ENCODE measurements at places on chromosomes 6 and 20.

GRCh38 chr6:149929422-149929821 lies 6.5 kb upstream of the RAET1G start:
- no peak for DNase-seq

GRCh38 chr20:50980071-50980681 lies 21.6 kb downstream of the MOCS3 start:
- peak; percentile 99 for DNase-seq

DNA sequence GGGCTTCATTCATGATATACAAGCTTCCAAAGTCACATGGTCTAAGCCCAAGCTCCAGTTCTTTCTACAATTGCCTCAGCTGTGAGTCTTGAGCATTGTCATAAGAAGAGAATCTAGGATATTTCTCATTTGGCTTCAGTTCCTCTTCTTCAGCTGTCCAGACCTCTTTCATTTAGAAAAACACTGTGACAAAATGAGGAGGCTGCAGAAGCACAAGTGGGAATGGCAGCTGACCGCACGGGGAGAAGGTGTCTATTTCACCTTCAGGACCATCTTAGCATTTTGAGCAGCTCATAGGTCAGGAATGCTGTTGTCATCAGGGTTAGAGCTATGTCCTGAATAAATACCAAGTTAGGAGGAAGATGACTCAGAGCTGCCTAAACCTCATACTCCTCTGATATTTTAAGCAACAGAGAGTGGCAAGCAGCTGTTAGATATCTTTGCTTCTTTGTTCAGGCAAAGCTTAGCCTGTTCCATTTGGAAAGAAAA lies 390.1 kb upstream of the CITED2 start:
- DNase-seq, result peak; percentile 94

DNA sequence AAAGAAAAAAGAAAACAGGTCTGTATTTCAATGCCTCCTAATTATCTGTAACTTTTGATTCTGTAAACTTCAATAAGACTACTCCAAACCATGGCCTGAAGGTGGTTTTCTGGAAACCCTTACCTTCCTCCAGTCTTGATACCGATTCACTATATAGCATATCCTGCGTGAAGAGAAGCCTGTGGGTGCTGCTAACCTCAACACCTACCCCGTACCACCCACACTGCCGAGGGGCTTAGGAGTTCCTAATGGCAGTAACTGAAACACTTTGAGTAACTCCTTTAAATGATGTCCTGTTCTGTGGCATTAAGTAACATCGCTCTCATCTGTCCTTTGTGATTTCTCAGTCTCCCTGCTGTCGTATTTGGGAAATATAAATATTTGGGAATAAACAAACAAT lies 104.5 kb upstream of the CARMIL1 start:
- DNase-seq, result no peak

DNA sequence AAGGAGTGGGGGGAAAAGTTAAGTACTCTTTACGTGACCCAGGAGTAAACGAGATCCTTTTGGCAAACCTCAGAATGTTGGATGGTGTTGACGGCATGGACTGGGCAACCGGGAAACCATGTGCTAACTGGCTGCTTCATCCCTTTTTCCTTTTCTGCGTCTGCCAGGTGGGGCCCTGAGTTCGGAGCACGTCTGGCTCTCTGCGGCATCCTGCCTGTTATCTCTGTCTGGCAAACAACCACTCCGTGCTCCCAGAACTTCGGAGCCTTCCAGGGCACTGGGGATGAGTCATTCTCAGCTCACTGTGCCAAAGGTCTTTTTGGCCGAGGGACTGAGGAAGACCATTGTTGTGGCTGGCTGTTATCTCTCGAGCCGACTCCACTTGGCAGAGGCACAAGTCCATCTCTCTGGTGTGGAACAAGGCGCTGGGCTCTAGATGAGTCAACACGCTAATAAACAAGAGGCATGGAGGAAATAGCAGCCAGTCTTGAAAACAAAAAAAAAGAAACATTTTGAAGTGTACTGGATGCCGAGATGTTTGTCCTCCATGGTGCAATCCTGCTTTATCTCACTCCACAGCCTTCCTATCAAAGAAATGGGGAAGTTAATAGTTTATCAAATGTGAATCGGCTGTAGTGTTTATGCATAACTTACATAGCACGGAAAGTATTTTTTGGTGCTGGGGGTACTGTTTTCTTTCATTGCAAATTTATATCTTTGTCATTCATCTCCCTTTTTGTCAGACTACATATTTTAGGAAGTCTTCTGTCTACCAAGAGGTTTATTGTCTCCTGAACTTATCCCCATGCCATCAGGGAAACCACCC lies 64.6 kb upstream of the TXNDC5 start:
- DNase-seq, result peak; percentile 100

DNA sequence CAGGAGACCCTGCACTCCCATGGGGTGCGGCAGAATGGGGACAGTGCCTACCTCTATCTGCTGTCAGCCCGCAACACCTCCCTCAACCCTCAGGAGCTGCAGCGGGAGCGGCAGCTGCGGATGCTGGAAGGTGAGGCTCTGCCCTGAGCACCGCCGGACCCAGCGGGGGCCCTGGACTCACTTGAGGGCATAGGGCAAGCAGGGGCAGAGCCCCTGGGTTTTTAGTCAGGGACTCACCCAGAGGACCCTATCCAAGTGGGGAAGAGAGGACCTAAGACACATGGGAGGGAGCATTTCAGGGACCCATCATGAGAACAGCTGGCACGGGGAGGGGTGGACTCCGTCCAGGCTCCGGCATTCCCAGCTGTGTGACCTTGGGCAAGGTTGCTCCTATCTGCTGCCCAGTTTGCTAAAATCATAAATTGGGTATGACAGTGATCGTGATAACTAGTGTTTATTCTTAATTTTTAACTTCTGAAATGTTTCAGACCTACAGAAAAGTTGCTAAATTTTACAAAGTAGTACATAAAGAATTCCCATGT lies 9.8 kb downstream of the RBCK1 start:
- DNase-seq, result no peak

DNA sequence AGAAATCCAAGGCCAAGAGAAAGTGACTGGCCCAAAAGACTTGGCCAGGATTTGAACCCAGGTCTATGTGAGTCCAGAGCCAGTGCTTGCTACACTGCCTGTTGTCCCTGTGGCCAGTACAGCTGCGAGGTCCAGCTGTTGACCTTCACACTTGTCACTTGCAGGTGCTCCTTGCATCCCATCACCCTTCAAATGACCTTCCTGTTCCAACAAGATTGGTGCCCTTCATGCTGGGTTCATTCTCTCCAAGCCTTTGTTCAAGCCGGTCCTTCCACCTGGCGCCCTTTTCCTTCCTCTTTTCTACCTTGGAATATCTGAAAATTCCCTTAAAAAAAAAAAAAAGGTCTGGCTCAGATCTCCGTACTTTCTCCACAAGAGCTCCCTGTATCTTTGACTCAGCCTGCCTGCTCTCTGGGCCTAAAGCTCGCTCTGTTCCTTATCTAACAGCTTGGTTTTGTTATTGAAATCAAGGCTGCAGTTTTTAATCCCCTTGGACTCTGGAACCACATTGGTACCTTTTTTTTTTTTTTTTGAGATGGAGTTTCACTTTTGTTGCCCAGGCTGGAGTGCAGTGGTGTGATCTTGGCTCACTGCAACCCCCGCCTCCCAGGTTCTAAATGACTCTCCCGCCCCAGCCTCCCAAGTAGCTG lies 22.2 kb upstream of the MRPS18A start:
- DNase-seq, result peak; percentile 87

DNA sequence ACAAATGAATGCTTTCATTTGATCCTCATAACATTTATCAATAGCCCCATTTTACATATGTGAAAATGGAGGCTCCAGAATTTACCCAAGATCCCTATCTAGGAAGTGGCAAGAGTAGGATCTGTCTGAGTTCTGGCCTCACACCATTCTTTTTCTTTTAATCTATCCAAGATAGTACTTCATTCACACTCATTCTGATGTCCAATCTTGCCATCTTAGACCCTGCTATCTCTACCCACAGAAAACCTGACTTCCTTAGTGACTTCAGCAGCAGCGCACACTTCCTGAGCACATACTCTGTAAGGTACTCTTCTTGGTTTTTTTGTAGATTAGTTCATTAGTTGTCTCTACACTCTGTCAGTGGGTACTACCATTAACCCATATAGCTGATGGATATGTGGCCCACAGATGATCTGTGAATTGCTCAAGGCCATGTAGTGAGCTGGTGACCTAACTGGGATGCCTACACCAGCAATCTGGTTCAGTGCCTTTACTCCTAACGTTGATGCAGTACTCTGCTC lies 36.3 kb downstream of the COX4I2 start:
- DNase-seq, result no peak

GRCh38 chr6:44086931-44087574 lies 40.2 kb downstream of the MRPL14 start:
- DNase-seq, result peak; percentile 56

GRCh38 chr20:61621035-61621730 lies 369.1 kb downstream of the CDH4 start:
- DNase-seq, result no peak

GRCh38 chr6:167150941-167151549 lies 6.7 kb downstream of the GPR31 start:
- DNase-seq, result no peak

DNA sequence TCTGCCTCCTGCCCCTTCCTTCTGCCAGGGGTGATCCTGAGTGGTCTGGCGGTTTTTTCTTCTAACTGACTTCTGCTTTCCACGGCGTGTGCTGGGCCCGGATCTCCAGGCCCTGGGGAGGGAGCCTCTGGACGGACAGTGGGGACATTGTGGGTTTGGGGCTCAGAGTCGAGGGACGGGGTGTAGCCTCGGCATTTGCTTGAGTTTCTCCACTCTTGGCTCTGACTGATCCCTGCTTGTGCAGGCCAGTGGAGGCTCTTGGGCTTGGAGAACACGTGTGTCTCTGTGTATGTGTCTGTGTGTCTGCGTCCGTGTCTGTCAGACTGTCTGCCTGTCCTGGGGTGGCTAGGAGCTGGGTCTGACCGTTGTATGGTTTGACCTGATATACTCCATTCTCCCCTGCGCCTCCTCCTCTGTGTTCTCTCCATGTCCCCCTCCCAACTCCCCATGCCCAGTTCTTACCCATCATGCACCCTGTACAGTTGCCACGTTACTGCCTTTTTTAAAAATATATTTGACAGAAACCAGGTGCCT lies 10.2 kb downstream of the SLC29A1 start:
- DNase-seq, result no peak

DNA sequence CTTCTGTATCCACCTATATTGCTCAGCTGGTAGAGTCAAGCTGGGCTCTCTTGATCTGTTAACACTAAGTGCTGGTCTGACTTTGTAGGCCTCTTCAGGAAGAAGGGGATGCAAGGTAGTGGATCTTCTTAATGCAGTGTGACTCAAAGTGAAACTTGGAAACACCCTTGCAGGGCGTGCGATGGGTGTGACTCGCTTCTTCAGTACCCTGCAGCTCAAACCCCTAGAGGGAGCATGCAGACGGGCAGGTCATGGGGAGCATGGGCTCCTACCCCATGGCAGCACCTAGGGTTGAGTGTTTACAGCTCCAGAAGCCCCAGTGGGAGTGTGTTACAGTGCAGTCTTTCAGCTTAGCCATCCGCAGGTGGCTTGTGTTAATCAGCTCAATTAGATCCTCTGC lies 757 bp upstream of the SAMD3 start:
- peak; percentile 3 for DNase-seq

DNA sequence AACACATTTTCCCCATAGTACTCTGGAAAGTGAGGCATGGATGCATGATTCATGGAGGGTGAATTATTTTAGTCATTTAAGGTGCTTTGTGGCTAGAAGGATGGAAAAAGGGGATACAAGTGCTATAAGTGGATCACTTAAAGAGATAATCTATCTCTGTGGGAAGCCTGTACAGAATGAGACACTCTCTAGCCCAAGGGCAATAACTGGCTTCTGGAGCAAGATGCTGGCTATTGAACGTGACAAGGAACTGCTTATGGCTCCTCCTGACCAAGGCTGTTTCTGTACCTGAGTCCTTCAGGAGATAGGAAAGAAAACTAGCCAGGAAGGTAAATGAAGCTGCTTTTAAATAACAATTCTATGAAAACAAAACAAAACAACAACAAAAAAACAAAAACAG lies 590.7 kb downstream of the EYS start:
- DNase-seq, result no peak

GRCh38 chr6:6317386-6317785 lies 3.1 kb downstream of the F13A1 start:
- DNase-seq, result no peak

DNA sequence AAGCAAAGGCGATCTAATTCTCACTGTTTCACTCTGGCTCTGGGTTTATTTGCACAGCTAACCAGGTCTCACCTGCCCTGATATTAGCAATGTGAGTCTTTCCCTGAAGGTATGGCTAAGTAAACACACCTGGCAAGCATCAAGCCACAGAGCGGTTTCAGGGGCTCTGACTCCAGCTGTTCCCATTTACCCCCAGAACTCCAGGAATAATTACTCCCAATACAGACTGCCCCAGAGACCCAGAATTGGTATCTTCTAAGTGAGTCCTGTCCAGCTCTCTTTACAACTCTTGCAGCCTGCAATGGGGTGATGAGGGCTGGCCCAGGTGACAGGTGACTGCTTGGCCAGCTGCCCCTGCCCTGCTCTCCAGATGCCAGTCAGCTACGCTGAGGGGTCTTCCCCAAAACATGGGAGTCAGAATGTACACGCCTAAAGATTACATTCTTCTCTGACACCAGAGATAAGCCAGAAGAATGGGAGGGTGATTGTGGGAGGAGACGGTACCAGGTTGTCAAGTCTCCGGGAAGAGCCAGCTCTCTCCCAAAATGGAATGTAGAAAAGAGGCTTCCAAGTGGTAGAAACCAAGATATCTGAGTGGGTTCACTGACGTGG lies 4.9 kb upstream of the LRRN4 start:
- DNase-seq, result peak; percentile 98

DNA sequence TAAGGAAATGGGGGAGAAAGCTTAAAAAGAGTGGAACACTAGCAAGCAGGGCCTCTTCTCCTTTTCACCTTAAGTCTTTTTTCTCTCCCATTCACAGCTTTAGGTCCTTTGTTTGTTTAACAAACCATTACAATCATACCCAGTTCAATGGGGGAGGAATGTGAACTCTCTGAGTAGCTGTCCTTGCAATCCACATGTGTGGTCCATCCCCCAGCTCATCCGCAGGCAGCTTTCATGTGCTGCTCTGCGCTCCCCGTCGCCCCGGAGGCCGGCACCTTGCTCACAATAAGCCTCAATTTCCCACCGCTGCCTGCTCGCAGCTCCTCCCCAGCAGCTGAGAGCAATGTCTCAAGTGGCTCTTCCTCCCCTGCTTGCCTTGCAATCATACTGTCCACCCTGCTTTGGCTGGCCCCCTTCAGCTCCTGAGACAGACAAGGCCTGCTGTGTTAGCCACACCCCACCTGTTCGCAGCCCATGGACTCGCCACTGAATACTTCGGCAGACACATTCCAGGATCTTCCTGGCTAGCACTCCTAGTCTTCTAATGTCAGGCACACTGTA lies 49.1 kb downstream of the PLAGL1 start:
- no peak for DNase-seq

DNA sequence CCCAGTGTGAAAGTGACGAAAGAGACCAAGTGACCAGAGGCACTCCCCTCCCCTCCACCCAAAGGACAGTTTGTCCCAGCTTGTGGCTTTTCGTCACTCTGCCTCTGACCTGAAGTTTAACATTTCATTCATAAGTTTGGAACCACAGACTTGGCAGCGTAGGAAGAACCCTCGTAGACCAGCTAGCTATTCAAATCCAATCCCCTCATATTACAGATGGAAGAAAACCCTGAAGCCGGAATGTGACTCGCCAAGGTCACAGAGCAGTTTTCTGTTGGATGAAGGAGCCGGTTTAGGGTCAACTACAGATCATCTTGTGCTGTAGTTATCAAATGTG lies 3.9 kb upstream of the SYS1 start:
- DNase-seq, result peak; percentile 56
